H9 (cell line): ENCODE measurements at places on chromosomes 3 and 15.
A peak's percentile ranks its signal among the peaks of the same experiment; 100 is the strongest.

GRCh38 chr15:69538379-69538778 lies 85.8 kb downstream of the RPLP1 start:
- no peak overlapping the region for H3K4me3 ChIP-seq
- no peaks in the 10 kb centered on the region for H3K36me3 ChIP-seq
- DNase-seq, result no peak
- H3K27ac ChIP-seq, result no peak overlapping the region
- no peaks in the 10 kb centered on the region for H3K27me3 ChIP-seq

DNA sequence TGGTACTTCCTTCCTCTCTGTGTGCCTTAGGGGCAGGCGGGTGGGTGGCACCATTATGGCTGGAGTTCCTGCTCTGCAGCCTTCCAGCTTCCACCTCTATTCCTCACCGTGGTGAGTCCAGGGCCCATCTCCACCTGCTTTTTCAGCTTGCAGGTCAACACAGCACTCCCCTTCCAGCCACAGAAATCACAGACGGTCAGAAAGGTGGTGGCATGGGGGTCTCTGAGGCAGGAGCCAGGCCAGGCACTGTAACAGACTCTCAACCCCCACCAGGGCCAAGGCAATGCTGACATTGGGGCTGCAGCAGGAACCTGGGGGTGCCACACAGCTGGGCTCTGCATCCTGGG lies 16.6 kb downstream of the KLF15 start:
- DNase-seq, result no peak
- H3K27ac ChIP-seq, result no peak overlapping the region
- H3K4me3 ChIP-seq, result no peak overlapping the region
- no peaks in the 10 kb centered on the region for H3K27me3 ChIP-seq

GRCh38 chr3:159417761-159418160 lies 570.9 kb upstream of the IL12A start:
- no peak for DNase-seq
- H3K4me1 ChIP-seq, result no peaks in the 10 kb centered on the region; the same call in 1 of the 2 replicates
- no peak overlapping the region for H3K27ac ChIP-seq
- no peak overlapping the region for H3K4me3 ChIP-seq

DNA sequence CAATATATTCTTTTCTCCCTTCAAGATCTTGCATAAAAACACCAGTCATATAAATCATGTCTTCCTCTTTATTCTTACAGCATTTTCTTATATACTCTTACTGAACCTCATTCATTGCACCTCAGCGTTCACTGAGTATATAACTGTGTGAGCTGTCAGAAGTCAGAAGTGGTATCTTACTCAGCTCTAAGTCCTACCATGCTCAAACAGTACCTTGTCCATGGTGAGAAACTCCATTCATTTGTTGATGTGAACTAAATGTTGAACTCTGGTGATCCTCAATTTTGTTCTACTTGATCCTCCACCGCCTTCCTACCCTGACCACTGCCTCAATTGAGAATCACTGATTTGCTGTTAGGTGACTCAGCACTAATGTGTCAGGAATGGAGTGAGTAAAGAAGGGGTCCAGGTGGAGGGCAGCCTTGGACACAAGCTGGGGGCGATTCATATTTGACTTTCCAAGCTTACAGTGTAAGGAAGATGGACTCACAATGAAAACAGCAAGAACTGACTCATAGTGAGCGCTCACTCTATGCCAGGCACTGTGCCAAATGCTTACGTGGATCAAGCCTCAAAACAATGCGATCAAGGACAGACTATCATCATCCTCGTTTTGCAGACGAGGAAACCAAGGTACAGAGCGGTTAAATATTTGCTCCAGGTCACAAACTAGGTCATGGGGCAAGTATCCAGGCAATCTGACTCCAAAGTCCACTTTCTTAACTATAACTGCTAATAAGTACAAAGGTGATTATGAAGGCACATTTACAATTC lies 13.5 kb upstream of the ZFYVE19 start:
- peaks cover 5% of the 10 kb centered on the region; the same call in 1 of the 2 replicates for H3K4me1 ChIP-seq
- peaks cover 14% of the 10 kb centered on the region for H3K36me3 ChIP-seq
- H3K27me3 ChIP-seq, result no peaks in the 10 kb centered on the region
- DNase-seq, result no peak

DNA sequence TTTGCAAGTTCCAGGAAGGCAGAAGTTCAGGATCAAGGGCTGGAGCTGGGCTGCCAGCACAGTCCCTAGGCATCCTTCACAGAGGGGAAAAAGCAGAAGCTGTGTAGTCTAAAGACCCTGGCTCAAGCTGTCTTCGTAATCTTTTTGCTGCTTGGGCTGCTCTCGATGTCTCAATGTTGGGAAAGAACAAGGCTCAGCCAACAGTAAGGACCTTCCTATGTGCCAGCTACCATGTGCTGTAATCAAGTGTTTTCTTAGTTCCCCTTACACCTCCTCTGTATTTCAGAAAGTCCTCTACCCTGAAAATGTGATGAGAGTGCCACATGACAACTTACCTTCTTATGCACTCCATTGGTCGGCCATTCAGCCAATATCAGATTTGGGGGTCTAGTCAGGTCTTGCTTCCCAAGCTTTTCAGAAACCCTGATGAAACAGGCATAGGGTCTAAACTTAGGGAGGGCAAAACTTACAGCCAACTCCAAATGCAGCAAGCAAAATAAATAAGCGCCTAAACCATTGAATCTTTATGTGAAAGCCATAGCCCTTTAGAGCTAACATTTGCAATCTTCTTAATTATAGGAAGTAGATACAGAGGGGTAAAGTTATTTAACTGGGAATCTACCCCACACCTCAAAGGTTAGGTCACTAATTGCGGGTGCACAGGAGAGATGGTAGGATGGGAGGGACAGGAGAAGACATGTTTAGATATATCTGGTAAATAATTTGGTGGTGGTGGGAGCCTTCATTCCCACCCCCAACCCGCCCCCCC lies 1.2 kb upstream of the EDEM1 start:
- DNase-seq, result no peak
- H3K27me3 ChIP-seq, result no peaks in the 10 kb centered on the region
- H3K4me3 ChIP-seq, result peak overlapping the region; percentile 90
- no peak overlapping the region for H3K27ac ChIP-seq
- H3K4me1 ChIP-seq, result 0 out of 2 replicates have a peak, but pooled peaks cover 6% of the 10 kb centered on the region

DNA sequence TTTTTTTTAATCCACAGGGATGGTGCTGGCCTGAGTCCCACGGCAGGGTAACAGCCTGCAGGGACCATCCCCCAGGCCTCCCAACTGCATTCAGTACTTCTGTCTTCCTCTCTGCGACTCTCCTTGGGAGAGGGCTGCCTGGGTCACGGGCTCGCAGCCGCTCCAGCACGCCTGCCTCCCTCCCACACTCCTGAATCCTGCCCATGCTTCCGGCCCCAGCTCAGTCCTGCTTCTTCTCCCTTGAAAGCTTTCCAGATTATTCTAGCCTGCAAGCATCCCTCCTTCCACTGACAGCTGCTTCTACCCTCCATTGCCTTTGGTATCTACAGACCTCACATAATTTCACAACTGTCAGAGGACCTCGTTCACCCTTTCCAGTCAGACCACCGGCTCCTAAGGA lies 32.4 kb downstream of the MEGF11 start:
- no peak overlapping the region for H3K27ac ChIP-seq
- no peak overlapping the region for H3K4me3 ChIP-seq
- no peaks in the 10 kb centered on the region for H3K36me3 ChIP-seq
- DNase-seq, result no peak
- 0 out of 2 replicates have a peak, but pooled peaks cover 2% of the 10 kb centered on the region for H3K4me1 ChIP-seq

DNA sequence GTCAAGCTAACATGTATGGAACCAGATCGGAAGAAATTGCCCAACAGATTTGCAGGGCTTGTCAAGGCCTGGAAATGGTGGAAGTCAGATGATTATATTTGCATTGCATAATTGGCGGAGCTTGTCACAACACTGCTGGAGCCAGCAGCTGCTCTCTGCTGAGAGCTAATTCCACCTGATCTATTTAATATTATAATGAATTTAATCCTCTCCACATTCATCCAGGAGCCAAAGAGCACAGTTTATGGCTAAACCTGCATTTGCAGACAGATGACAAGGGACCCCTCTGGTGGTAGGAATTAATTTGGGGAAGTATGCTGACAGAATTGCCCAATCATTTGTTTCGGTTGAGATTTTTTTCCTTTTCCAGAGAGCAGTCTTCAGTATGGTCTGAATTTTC lies 730.2 kb downstream of the TUSC7 start:
- no peaks in the 10 kb centered on the region for H3K36me3 ChIP-seq
- no peak overlapping the region for H3K27ac ChIP-seq
- H3K4me3 ChIP-seq, result no peak overlapping the region; the same call in 2 of the 3 replicates

- no peak overlapping the region for H3K27ac ChIP-seq
- H3K27me3 ChIP-seq, result no peaks in the 10 kb centered on the region
- no peaks in the 10 kb centered on the region for H3K36me3 ChIP-seq
- H3K4me3 ChIP-seq, result no peak overlapping the region
Measured at GRCh38 chr3:160612386-160613075, 47.2 kb upstream of the KPNA4 start.

DNA sequence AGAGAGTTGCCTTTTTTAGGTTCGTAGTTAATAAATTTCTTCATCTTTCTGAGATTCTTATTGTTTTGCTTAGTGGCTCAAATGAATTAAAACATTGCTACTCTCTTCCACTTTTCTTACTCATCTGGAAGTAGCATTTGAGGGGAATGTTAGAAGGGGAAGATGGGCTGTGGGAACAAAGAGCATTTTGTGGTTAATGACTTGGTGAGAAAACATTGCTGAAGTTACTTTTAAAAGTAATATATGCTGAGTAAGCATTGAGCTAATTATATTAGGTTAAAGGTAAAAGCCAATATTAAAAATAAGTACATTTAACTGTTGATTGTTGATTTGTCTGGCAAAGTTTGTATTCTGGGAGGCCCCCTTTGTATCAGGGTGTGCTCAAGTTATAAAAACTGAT lies 5.7 kb downstream of the MORF4L1 start:
- peaks cover 21% of the 10 kb centered on the region for H3K36me3 ChIP-seq
- H3K27ac ChIP-seq, result no peak overlapping the region
- H3K4me1 ChIP-seq, result no peaks in the 10 kb centered on the region
- H3K27me3 ChIP-seq, result no peaks in the 10 kb centered on the region

DNA sequence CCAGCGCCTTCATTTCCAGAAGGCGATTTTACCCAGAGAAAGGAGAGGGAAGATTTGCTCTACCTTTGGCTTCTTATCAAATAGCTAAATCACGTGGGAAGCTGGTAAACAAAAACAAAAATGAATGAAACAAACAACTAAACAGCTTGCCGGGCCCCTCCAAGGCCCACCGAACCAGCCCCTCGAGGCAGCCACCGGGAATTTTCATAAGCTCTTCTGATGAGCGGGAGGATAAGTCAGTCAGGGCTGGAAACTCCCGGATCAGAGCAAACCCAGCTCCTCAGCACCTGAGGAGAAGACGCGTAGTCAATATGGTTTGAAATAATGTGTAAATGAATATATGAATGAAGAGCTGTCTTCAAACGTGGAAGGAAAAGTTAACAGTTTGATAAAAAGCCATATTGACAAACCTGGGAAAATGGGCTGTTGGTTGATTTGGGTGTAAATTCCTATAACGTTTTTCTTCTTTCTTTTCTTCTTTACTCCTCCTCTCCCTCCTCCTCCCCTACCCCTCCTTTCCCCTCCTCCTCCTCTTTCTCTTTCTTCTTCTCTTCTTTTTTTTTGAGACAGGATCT lies 10.7 kb downstream of the RPLP1 start:
- peak overlapping the region; percentile 72 for H3K27ac ChIP-seq
- no peaks in the 10 kb centered on the region for H3K4me1 ChIP-seq
- no peak for DNase-seq
- H3K4me3 ChIP-seq, result peak overlapping the region; percentile 69
- no peaks in the 10 kb centered on the region for H3K27me3 ChIP-seq
- H3K36me3 ChIP-seq, result peaks cover 7% of the 10 kb centered on the region; the same call in 1 of the 2 replicates

GRCh38 chr3:65706776-65707568 lies 331.7 kb downstream of the MAGI1 start:
- no peak for DNase-seq
- H3K27me3 ChIP-seq, result no peaks in the 10 kb centered on the region
- H3K4me1 ChIP-seq, result peaks cover 2% of the 10 kb centered on the region
- no peak overlapping the region for H3K27ac ChIP-seq

DNA sequence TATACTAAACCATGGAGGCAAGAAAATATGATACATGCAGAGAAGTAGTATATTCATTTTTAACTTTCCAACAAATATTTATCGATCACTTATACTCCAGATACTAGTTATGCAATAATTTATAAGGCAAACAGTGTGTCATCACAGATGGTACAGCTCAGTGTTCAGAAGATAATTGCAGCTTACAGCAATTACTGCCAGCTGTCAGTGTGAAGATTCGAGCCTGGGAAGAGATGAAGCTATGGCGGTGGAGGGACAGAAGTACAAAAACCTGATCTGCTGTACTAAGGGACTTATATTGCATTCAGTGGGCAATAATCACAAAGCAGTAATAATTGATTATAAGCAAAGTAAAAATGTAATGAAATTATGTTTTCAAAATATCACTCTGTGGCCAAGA lies 170.6 kb upstream of the EPHA3 start:
- no peak for DNase-seq
- no peaks in the 10 kb centered on the region for H3K27me3 ChIP-seq
- no peaks in the 10 kb centered on the region for H3K4me1 ChIP-seq
- no peak overlapping the region for H3K27ac ChIP-seq
- H3K36me3 ChIP-seq, result no peaks in the 10 kb centered on the region

- H3K27ac ChIP-seq, result no peak overlapping the region
- H3K36me3 ChIP-seq, result no peaks in the 10 kb centered on the region; the same call in 1 of the 2 replicates
- H3K27me3 ChIP-seq, result no peaks in the 10 kb centered on the region
- H3K4me1 ChIP-seq, result 0 out of 2 replicates have a peak, but pooled peaks cover 2% of the 10 kb centered on the region
Measured at GRCh38 chr3:154139996-154140436, 18.8 kb downstream of the ARHGEF26 start.

DNA sequence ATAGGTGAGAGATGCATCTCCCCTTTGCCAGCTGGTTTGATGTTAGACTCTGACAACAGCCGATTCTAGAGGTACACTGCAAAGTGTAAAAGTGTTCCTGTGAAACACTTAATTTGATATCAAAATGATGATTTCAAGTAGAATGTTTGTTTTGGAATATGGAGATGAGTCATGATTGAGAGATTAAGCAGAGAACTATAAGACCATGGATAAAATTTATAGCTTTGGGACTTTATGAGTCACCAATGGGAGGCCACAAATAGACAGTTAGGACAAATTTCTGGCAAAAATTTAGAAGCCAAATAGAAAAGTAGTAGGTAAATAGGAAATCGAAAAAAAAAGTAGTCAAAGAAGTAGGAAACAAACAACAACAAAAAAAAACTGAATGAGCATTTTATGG lies 672.5 kb downstream of the NSUN3 start:
- no peaks in the 10 kb centered on the region for H3K27me3 ChIP-seq
- H3K36me3 ChIP-seq, result no peaks in the 10 kb centered on the region
- no peak overlapping the region for H3K4me3 ChIP-seq
- no peak for DNase-seq
- H3K4me1 ChIP-seq, result no peaks in the 10 kb centered on the region

- H3K36me3 ChIP-seq, result no peaks in the 10 kb centered on the region
- peak; percentile 72 for DNase-seq
- H3K27me3 ChIP-seq, result no peaks in the 10 kb centered on the region
- no peak overlapping the region for H3K27ac ChIP-seq
- H3K4me1 ChIP-seq, result peaks cover 10% of the 10 kb centered on the region; the same call in 1 of the 2 replicates
Measured at GRCh38 chr3:186121968-186122367, 13.1 kb upstream of the ETV5 start.

DNA sequence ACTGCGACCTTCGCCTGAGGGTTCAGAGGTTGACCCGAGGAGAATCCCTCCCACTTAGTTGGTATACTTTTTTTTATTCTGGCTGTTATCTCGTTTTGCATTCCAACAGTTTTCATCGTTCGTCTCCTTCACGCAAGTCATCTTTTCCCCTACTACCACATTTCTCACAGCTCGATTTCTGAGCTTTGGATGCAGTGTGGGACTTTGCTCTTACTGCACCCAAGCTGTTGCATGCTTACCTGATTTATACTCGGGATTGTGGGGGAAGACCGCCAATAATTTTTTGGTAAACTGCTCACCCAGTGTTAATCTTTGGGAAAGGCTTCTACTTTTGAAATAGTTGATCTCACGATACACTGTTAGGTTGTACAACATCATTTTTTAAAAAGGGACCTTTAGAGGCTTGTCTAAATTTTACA lies 702 bp downstream of the TBC1D23 start:
- H3K4me3 ChIP-seq, result peak overlapping the region; percentile 97
- no peaks in the 10 kb centered on the region for H3K27me3 ChIP-seq
- no peak overlapping the region for H3K27ac ChIP-seq
- DNase-seq, result no peak
- H3K4me1 ChIP-seq, result no peaks in the 10 kb centered on the region
